ENCODE measurements at places on chromosomes 6 and 20.

- peak; percentile 57 for DNase-seq
Measured at GRCh38 chr6:100001915-100002388, 7.9 kb upstream of the MCHR2 start.

- DNase-seq = peak; percentile 59
Measured at GRCh38 chr6:83767033-83767432, 58.1 kb upstream of the SNAP91 start.

GRCh38 chr6:161274898-161275297 lies 1.0 kb upstream of the AGPAT4 start:
- DNase-seq = no peak

DNA sequence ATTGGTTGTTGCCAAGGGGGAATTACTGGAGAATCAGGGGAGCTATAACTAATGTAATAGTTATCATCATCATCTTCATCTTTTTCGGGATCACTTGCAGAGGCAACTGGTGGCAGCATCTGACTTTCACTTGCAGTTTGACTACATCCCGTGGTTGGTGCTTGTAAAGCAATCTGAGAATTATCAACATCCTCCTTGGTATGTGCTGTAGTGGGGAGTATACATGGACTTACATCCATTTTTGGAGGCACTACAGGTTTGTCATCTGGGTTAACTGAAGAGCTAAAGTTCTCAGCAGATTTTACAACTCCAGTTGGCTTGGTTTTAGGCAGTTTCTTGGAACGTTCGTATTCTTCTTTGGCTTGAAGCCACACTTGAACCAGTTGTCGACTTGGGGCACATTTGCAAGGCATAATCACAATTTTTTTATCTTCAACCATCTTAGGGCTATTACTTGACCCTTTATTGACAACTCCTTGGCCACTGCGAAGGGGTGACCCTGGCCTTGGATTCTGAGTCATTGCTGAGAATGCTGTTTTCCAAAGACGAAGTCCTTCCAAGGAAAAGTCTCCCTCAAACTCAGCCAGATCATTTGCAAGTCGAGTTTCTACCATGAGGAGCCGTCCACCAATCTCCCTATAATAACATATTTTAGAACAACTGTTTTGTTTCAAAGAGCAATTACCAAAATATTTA lies 115.5 kb downstream of the REV3L start:
- no peak for DNase-seq

DNA sequence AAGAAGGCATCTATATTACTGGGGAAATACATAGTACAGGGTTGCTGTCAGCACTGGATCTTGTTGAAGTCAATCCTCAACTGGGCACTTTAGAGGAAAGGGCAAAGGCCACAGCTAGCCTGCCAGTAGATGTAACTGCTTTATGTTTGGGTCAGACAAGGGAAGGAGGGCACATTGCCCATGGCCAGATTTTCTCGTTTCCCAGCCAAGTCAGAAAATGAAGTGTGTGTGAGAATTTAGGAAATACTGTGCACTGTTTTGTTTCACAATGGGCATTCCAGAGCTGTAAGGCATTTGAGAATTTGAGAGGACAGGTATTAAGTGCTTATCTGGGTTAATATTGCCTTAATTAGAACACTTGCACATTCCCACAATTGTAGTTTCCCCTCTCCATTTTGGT lies 183.9 kb upstream of the MCHR2 start:
- DNase-seq = no peak

DNA sequence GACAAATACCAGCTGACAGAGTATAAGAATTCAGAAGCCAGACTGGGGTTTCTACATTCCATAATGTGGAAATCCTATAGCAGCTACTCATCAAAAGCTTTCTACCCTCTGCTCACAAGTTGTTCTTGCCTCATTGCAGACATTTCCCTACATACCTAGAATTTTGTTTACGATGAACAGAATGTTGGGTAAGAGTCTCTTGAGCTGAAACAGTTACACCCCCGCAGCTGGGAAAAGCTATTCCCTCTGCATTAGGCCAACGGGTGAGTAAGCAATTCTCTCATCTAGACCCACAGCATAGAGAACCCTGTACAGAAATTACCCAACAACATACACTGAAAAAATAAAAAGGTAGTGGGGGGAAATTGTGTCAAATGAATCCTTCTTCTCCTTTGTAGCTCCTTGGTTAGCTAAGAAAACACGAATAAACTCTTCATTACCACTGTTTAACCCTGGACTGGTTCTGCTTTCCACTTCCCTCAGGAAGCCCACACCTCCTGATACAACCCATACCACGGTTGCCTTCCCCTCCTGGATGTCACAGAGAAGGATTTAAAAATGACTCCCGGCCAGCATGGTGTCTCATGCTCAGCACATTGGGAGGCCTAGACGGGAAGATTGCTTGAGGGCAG lies 215.0 kb upstream of the SHLD1 start:
- no peak for DNase-seq

GRCh38 chr6:153117986-153118879 lies 12.8 kb downstream of the RGS17 start:
- DNase-seq = no peak

DNA sequence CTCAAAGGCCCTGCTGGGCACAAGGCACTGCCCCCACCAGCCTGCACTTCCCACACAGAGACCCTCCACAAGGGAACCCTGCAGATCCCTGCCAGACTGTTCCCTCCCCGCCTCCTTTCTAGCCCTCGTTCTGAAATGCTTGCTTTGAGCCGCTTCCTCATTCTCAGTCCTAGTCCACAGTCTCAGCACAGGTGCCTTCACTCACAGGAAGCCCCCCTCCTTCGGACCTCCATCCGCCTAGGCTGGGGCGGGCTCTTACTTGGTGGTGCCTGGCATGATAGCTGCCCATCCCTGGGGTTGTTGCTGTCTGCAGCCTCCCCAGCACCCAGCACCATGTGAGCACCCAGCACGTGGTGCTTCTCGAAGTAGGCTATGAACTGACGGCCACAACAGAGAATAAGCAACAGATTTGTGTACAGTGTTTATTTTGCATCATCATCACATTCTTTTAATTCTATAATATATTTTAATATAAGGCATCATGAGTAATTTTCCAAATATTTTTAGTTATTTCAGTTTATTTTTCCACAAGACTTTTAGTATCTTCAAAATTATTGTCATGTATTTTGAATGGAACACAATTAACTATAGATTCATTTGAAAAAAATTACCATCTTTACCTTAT lies 12.3 kb downstream of the CST5 start:
- no peak for DNase-seq

- DNase-seq = no peak
Measured at GRCh38 chr6:165008971-165009370, 300.4 kb downstream of the C6orf118 start.

DNA sequence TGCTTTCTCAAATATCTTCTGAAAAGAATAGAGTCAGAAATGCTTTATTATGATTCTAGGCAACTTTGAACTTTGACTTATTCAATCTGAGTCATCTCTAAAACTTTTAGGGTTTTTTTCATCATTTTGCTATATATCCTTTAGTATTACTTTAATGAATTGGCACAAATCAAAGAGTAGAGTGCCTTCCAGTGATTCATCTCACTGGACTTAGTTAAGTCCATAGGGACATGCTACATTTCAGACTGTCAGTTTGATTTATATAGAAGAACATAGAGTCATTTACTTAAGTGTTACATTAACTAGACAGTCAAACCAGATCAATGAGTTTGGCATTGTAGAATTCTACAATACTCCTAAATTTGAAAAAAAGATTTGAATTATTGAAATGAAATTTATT lies 1235.7 kb upstream of the MAP3K7 start:
- DNase-seq = no peak

DNA sequence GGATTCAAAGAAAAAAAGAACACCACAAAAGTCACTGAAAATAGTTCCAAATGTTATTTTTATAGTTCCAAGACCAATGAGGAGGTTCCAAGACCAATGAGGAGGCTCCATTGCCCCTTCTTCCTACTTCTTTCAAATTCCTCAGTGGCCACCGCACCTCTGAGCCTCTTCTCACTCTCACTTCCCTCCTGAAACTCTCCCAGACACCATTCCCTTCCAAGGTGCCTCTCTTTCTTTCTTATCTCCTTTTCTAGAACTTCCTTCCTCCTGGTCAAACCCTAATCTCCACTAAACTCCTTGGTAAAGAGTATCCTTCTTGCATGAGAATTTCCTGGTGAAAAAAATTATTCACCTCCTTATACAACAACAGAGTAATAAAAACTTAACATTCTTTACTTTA lies 20.4 kb upstream of the MCUR1 start:
- DNase-seq = no peak

DNA sequence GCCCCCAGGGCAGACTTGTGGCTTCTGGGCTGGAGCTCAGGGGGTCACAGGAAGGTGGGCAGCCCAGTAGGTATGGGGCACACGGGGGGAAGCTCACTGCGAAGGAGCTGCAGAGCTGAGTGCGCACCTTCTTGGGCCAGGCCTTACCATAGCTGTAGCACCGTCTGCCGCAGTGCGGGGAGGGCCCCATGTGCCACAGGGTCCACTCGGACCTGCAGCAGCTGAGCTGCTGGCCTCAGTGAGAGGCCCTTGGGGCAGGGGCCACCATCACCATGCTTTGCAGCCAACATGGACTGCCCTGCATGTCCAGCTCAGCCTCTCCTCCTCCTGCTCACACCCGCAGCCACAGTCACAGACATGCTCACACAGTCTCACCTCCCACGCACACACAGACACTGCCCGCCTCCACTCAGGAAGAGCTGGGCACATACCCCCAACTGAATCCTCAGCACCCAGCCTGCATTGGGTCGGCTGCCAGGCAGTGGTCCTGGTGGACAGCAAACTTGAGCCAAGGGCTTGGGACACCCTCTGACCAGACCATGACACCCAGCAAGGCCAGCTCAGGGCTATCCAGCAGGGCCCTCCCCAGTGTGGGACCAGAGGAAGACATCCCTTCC lies 35.3 kb downstream of the YTHDF1 start:
- DNase-seq = no peak

DNA sequence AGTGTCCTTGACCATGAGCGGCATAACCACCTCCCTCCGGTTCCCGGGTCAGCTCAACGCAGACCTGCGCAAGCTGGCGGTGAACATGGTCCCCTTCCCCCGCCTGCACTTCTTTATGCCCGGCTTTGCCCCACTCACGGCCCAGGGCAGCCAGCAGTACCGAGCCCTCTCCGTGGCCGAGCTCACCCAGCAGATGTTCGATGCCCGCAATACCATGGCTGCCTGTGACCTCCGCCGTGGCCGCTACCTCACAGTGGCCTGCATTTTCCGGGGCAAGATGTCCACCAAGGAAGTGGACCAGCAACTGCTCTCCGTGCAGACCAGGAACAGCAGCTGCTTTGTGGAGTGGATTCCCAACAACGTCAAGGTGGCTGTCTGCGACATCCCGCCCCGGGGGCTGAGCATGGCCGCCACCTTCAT lies 4.9 kb downstream of the TUBB1 start:
- no peak for DNase-seq

DNA sequence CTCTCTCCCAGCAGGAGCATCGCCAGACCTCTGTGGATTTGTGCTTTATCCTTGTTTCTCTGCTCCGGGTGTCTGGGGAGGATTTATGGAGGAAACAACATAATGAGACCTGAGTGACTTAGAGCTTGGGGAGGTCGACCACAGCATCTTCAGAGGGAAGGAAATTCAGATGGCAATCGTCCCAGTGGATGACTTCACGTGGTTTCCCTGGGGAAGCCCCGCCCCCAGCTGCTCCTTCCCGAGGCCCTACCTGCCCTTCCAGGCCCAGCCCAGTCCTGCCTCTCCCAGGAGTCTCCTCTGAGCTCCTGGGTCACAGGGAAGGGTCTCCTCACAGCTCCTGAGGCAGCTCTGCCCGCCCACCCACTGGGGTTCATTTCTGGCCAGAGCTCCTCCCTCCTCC lies 430.3 kb upstream of the SULF2 start:
- no peak for DNase-seq

DNA sequence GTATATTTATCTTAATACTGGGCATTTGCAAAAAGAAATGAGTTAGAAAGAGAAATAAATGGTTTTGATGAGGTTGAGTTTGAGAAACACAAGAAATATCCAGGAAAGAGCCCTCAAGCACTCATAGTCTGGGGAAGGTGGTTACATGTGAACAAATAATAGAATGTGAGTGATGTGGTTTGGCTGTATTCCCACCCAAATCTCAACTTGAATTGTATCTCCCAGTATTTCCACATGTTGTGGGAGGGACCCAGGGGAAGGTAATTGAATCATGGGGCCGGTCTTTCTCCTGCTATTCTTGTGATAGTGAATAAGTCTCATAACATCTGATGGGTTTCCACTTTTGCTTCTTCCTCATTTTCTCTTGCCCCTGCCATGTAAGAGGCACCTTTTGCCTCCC lies 334.1 kb downstream of the COL12A1 start:
- no peak for DNase-seq

DNA sequence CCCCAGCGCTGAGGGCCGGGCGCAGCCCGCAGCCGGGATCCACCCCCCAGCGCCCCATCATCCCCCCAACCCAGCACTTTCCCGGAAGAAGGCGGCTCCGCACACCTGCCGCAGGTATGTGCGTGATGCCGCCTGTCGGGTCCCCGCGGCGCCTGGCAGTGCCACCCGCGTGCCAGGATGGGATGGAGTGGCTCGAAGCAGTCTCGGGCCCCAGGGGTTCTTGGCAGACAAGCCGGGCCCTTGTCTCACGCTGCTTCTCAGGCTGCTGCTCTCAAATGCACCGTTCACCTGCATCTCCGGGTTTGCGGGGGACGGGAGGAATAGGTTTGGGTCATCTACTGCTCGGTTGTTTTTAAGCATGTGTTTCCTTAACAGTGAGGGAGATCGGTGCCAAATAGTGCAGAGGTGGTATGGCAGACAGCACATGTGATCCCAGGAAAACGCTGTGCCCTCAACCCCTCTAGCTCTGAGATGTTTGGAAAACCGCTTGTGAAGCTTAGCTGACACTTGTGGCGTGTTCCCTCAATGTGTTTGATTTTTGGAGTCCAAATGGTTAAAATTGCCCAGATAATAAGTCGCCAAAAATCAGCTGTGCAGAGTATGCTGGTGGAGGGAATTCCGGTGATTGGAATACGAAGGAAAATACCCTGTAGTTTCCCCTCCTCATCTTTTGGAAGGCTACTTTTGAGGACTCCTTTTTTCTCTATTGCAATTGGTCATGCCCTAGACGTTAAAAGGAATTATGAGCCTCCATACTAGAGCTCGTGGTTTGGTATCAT lies 926 bp downstream of the MYLIP start:
- DNase-seq = peak; percentile 27

GRCh38 chr20:9531581-9531980 lies 17.2 kb downstream of the LAMP5 start:
- DNase-seq = no peak

DNA sequence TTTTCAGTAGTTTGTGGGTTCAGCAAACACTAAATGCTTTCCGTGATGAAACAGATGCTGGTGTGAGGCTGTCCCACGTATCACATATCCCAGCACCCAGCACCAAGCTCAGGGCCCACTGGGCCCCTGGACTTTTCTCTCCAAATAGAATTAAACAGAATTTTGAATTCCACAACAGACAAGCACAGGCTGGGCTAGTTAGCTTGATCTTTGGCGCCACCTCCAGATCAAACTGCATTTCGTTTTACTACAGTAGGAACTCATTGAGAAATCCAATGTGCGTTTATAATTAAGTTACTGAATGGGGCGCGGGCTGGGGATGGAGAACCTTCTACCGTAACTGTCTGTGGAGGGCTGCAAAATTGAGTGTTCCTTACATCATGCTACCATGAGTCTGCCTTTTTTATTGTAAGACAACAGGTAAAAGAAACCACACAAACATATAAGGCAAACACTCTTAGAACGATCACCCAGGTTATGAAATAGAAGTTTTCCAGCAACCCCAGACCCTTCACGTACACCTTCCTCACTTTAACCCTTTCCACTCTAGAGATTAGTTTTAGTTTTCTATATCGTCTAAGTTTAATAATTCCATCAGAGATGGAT lies 107.8 kb downstream of the ZFP64 start:
- peak; percentile 48 for DNase-seq

All from MM.1S (cell line).